ENCODE measurements at places on chromosomes 7 and 10.
A peak's percentile ranks its signal among the peaks of the same experiment; 100 is the strongest.

GRCh38 chr7:14773729-14774271, 128.8 kb downstream of the DGKB start:
- DNase-seq: no peak

- DNase-seq: no peak
Observed at GRCh38 chr10:30576641-30577040, 52.9 kb downstream of the LYZL2 start.

- no peak for DNase-seq
Observed at GRCh38 chr7:31410265-31410664, 69.7 kb upstream of the NEUROD6 start.

- no peak for DNase-seq
Observed at GRCh38 chr7:35878351-35878750, 77.5 kb downstream of the SEPTIN7 start.

GRCh38 chr7:98163269-98163668, 48.0 kb upstream of the BHLHA15 start:
- no peak for DNase-seq

- no peak for DNase-seq
Observed at GRCh38 chr7:131454498-131454897, 101.9 kb downstream of the PODXL start.

DNA sequence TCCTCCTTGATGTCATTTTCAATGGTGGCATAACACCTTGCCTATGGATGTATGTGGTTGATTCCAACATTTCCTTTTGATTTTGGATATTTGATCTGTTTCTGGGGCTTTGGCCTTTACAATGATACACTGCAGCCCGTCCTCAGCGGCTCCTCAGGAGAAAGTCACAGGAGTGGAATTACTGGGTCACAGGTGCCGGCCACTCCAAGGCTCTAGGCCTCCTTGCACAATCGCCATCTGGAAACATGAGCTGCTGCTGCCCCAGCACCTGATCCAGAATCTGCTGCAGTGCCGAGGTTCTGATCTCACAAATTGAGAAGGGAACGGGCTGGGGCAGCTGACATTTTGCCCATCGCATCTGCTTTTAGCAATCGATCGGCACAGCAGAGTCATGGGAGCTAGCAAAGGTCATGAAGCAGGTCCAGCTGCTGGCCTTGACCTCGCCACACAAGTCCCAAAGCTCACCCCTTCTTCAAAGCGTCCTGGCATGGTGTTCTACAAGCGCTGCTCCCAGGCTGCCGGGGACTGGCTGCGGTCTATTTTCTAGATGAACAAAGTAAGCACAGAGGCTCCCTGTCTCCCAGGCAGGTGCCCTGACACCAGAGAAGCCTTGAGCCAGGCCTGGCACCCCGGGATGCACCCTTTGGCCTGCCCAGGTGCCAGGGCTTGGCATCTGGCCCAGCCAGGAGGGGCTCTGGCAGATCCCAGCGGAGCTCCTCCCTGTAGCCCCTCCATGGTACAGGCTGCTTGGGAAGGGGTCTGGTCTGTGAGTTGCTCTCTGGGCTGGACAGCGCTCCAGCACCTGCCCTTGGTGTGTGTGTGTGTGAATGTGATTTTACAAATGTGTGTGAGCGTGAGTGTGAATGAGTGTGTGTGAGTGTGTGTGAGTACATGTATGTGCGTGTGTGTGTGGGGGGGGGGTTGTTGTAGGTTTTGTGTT, 201.8 kb downstream of the GLRX3 start:
- no peak for DNase-seq

- no peak for DNase-seq
Observed at GRCh38 chr10:50613150-50613549, 10.6 kb downstream of the SGMS1 start.

GRCh38 chr10:49138361-49138891, 4.6 kb upstream of the FAM170B start:
- no peak for DNase-seq

DNA sequence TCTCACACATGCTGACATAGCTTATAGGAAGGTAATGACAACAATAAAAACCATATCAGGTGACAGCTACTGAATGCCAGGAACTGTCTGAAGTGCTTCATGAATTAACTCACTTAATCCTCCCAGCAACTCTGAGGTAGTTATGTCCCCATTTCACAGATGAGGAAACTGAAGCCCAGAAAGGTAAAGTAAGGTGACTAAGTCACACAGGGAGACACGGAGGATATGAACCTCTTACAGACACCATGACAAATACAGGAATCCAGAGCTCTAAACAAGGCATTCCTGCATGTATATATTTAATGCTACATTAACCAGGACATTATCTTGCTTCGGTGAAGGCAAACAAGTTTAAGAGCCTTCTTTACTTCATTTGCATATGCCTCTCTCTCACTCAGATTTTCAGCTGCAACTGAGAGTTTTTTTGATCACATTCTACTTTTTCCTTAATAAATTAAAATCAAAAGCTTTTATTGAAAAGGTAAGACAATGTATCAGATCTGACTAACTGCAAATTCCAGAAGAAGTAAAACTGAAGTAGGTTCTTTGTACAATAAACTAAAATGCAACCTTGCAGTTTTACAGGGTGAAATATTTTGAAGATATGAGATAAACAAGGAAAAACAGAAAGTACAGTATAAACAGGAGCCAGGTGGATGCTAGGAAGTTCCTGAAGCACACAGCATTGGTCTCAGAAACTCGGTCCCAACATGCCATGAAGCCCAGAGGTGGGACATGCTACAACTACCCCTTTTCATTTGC, 79.5 kb downstream of the SGMS1 start:
- no peak for DNase-seq

GRCh38 chr7:24743471-24743870, 13.8 kb downstream of the GSDME start:
- no peak for DNase-seq

- peak; percentile 39 for DNase-seq
Observed at GRCh38 chr10:62610649-62611229, 193.8 kb upstream of the ADO start.

Measured in stimulated activated CD8-positive, alpha-beta memory T cell treated with anti-CD3 and anti-CD28 coated beads, Interleukin-15, amount 100 ng/mL, for 24 hours (primary cell).